ENCODE measurements at places on chromosomes 7 and 10. TPM values are rescaled to one million over a fixed set of nuclear protein-coding genes. Genes with fewer than 3 reads are reported as not detected.

CCDC3 gene
- total RNA-seq, result 12.2 TPM

GALNT17 gene
- not detected for total RNA-seq

C10orf67 gene
- not detected for total RNA-seq

FOXI2 gene
- total RNA-seq, result not detected

DNA2 gene
- 7.1 TPM for total RNA-seq

ACADSB gene
- total RNA-seq, result 4.2 TPM

PTPN20 gene
- total RNA-seq, result not detected

LIPJ gene
- not detected for total RNA-seq

IFIT2 gene
- total RNA-seq, result 3.6 TPM

TLX1 gene
- not detected for total RNA-seq

PNLIPRP2 gene
- not detected for total RNA-seq

LRGUK gene
- not detected for total RNA-seq

PTER gene
- total RNA-seq, result 15.2 TPM

GIMAP1 gene
- 0.81 TPM for total RNA-seq

TMEM213 gene
- not detected for total RNA-seq

PIK3AP1 gene
- total RNA-seq, result not detected

All from cardiac atrium fibroblast (primary cell).